ENCODE measurements at places on chromosomes 13 and 19.
A peak's percentile ranks its signal among the peaks of the same experiment; 100 is the strongest.

DNA sequence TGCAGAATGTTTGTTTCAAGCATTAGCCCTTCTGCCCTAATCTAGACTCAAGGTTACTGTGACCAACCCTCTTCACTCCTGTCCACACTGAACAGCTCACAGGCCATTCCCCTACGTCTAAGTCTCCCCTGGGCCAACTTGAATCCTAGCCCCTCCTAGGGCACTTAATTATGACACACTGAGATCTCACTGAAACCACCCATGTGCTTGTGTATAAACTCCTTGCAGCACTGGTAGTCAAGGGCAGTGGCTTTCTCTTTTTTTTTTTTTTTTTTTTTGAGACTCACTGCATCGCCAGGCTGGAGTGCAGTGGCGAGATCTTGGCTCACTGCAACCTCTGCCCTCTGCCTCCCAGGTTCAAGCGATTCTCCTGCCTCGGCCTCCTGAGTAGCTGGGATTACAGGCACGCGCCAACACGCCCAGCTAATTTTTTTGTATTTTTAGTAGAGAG is 1.9 kb upstream of the AKT2 start:
- no peak for DNase-seq

DNA sequence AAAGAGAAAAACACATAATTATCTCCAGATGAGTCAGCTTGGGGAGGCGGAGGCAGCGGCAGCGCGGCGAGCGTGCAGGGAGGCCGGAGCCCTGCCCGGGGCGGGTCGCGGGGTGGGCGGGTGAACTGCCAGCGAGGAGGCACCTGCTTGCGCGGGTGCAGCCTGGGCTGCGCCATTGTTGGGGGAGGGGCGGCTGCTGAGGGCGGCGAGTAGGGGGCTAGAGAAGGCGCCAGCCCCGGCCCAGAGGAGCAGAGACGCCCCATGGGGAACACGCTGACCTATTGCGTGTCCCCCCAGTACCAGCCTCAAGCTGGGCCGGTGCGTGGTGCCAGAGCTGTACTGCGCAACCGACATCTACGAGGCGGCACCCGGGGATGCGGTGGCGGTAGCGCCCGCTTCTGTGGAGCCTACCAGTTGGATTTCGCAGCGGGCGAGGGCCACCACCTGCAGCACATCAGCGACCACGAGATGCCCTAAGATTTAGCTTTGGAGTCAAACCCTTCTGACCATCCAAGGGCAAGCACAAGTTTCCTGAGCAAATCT is 16.7 kb downstream of the ZNF100 start:
- DNase-seq: no peak

GRCh38 chr19:51593138-51593890 is 22.2 kb downstream of the ZNF175 start:
- no peak for DNase-seq

DNA sequence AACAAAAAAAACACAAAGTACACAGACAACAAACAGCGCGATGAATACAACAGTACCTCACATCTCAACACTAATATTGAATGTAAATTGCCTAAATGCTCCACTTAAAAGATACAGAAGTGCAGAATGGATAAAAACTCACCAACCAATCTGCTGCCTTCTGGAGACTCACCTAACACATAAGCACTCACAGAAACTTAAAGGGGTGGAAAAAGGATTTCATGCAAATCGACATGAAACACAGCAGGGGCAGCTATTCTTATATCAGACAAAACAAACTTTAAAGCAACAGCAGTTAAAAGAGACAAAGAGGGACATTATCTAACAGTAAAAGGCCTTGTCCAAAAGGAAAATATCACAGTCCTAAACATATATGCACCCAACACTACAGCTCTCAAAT is 209.5 kb downstream of the ABCC4 start:
- DNase-seq: no peak

DNA sequence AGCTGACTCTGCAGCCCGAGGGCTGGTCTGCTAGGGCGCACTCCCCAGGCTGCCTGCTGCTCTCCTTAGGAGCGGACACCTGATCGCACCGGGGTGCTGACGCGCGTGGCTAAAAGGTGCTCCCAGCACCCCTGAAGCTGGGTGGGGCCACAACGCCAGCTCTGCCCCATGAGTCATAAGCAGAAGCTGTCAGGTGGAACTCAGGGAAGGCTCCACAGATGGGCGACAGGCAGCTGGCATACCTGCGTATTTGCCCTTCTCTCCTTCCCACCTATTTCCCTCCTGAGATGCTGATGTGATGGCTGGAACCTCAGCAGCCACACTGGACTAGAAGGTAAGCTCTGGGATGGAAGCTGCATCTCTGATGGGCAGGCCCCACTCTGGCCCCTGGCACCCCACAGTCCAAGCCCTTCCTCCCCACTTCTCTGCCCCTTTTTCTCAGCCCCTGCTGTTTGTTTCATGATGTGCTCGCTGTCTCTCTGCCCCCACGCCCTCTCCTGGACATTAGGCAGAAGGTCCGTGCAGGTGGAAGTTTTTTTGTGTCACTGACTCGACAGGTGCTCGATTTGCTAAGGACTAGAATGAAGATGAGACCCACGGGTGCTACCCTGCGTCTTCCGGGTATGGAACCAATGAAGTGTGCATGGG is 30.3 kb upstream of the CACTIN start:
- no peak for DNase-seq

DNA sequence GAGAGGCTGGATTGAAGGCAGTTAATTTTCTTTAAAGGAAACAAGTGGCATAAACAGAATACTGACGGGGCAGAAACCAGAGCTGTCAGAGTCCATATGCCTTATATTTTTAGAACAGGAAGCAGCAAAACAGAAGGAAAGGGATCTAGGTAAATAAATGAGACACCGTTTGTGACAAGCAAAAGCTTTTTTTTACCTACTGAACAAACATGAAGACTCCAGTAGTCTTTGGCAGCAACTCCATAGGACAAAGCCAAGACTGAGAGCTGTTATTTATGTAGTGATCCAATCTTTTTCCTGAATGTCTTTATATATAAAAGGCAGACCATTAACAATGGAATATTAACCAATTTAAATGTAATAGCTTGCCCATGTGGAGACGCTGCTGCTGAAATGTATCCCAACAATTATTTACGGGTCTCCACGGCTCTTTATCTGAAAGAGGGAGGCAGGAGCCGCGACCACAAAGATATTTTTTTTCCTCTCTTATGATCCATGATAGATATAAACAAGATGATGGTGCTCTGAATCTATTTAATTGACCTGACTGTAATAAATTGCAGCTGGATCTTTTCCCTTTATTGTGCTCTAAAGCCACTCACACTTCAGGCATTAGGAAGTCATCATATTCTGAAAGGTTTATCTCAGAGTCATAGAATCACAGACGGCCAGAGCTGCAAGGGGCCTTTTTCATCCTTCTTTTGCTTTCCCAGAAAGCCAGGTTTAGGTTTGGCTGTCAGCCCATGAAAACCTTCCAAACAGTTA is 687.8 kb downstream of the EFNB2 start:
- no peak for DNase-seq

- peak; percentile 40 for DNase-seq
Measured at GRCh38 chr13:34361560-34361959, 543.6 kb downstream of the RFC3 start.

- no peak for DNase-seq
Measured at GRCh38 chr13:94192431-94192975, 287.0 kb downstream of the DCT start.

DNA sequence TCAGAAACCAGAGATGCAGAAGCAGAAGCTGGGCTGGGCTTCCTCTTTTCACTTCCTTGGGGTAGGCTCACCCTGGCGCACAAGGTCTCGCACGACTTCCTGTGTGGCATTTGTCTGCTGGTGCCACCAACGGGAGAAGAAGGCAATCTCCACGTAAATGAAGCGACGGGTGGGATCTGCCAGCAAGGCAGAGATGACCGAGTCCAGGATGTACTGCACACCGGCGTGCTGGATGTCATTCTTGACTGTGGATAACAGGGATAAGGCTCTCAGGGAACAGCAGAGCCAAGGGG is 1.3 kb downstream of the MAN2B1 start:
- no peak for DNase-seq

DNA sequence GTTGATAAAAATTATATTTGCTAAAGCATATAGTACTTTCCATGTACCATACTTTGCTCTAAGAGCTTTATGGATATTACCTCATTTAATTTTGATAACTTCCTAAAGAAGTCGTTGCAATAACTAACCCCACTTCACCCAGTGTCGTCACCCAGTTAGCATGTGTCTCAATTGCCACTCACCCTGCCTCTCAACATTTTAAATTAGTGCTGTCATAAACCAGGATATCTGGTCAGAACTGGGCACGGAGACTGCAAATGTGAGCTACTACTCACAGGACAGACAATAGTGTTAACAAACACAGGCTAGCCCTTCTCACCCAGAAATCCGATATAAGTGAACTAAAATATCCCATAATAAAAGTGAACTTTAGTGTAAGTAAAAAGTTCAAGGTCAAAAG is 430.6 kb downstream of the KLF12 start:
- no peak for DNase-seq

GRCh38 chr13:60148918-60149317 is 14.8 kb downstream of the DIAPH3 start:
- no peak for DNase-seq

- no peak for DNase-seq
Measured at GRCh38 chr13:46909042-46909441, 12.2 kb upstream of the HTR2A start.

DNA sequence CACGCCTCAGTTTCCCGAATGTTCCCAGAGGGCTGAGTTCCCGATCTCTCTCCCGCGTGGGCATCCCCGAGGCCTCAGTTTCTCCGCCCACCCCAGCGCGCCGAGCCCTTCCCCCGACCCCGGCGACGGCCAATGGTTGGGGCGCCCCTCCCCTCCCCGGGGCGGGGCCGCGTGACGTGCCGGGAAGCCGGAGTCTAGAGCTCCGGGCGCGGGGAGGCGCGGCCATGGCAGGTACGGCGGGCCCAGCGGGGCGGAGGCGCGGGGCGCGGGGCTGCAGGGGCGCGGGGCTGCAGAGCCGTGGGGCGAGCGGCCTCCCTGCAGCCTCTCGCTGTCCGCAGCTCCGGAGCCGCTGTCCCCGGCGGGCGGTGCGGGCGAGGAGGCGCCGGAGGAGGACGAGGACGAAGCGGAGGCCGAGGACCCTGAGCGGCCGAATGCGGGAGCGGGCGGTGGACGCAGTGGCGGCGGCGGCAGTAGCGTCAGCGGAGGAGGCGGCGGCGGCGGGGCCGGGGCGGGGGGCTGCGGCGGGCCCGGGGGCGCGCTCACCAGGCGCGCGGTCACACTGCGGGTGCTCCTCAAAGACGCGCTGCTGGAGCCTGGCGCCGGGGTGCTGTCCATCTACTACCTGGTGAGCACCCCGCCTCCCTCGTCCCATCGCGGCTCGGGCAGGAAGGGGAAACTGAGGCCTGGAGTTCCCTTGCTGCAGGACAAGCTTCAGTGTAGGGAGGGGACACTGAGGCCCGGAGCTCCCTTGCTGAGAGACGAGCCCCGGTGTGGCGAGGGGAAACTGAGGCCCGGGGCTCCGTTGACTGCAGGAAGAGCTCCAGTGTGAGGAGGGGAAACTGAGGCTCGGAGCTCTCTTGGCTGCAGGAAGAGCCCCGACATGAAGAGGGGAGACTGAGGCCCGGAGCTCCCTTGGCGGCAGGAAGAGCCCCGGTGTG is at the start of gene MPND:
Gene MPND (plus strand): TSS at position 193 of the 938 bp plus-strand sequence. CDS start 32 bp downstream, at position 225.
- peak; percentile 32 for DNase-seq

DNA sequence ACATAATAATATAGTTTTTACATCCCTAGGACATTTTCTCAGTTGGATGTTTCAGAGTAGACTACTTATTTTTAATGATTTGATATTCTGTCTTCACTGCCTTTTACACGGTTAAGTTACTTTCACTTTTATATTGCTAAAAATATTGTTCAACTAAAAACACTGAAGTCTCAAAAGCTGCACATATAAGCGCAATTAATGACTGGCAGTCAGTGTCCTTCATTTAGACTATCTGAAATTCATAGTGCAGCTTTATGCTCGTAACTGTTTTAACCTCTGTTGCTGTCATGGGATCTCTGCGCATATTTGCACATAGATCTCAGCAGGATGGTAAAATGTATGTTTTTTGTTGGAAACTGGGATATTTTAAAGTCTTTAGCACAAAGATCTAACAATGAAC is 864.3 kb downstream of the SLITRK6 start:
- no peak for DNase-seq

GRCh38 chr13:31195616-31196015 is 4.2 kb upstream of the B3GLCT start:
- DNase-seq: no peak

GRCh38 chr19:30745476-30745985 is 373.3 kb downstream of the ZNF536 start:
- DNase-seq: no peak

DNA sequence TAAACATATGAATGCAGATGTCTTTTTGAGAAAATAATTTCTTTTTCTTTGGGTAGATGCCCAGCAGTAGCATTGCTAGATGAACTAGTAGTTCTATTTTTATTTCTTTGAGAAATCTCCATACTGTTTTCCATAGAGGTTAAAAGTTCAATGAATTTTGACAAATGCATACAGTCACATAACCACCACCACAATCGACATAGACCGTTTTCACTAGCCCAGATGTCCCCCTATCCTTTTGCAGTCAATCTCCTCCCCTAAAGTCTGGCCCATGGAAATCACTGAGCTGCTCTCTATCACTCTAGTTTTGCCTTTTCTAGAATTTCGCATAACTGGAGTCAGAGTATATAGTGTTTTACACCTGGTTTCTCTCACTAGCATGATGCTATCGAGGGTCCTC is 10.8 kb downstream of the FAM216B start:
- DNase-seq: no peak

DNA sequence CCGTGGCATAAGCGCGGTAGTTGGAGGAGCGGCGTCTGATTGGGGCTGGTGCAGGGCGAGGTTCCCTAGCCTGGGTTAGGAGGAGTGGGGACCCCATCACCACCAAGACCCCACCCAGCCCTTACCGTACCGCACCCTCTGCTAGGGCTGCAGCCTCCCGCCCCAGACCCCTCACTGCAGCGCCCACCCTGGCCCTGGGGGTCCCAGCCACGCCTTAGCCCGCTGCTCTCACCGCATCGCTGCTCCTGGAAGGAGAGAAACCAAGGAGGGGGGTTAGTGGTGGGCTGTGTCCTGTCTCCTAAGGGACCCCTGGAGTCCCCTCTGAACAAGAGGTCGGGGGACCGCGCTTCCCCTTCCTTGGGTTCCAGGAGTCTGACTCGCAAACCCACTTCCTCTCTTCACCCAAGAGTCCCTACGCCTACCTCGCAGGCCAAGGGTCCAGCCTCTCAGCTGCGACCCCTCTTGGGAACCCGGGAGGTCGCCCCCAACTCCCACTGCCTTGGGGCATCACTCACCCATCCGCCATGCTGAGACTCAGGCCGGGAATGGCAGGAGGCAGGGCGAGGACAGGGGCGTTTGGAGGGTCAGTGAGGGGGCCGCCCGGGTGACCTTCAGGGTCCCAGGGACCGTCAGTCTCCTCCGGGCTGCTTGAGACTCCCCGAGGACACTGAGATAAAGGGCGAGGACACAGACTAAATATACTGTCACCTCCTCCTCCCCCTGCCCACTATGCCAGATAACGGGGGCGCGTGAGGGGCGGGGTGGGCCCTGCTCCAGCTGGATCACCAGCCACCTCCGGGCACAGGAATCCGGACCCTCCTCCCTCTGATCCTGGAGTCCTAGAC is at the start of gene TNNI3:
Gene TNNI3 (minus strand): TSS at position 669 of the 845 bp plus-strand sequence. CDS start 143 bp downstream, at position 526.
- no peak for DNase-seq

Data from skeletal muscle cell (primary cell).